Testis (tissue), 5 donors: ENCODE measurements at places on chromosomes 13 and 19.
A peak's percentile ranks its signal among the peaks of the same experiment; 100 is the strongest.

GRCh38 chr19:40507892-40508291 is 41.1 kb downstream of the SPTBN4 start:
- no peak for DNase-seq

- DNase-seq: no peak
Measured at GRCh38 chr13:65166675-65167074, 2063.5 kb downstream of the PCDH9 start.

DNA sequence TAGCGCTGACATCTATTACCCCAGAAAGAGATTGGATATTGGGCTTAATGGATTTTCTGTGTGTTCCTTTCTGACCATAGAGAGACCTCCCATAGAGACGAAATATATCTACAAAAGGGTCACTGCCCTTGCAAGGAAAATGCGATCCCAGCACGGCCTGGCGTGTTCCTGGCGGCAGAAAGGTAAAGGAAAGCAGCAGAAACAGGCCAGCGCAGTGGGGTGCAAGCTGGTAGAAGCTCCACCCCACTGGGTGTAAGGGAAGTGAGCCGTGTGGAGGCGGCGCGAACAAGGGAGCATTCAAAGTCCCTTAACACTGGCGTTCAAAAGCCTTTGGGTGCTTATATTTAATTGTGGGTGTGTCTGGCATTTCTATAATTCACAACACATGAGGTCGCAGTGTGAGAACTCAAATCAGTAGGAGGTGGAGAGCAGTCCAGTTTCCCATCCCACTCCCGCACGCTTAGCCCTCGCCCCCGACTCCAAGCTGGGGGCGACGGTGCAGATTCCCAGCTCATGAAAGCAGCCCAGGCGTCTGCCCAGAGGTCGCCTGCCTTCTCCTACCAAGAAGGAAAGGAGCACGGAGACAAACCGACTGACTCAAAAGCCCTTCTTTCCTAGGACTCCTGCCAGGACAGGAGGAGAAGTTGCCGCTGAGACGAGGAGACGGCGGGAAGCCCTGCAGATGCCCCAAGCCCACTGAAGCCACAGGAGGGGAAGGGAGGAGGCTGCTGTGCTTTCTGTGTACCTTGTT is 478.4 kb downstream of the FOXO1 start:
- DNase-seq: no peak

GRCh38 chr13:21075379-21076249 is 14.2 kb upstream of the LATS2 start:
- peak; percentile 42 for DNase-seq

- DNase-seq: no peak
Measured at GRCh38 chr13:39486758-39487157, 116.2 kb downstream of the LHFPL6 start.

DNA sequence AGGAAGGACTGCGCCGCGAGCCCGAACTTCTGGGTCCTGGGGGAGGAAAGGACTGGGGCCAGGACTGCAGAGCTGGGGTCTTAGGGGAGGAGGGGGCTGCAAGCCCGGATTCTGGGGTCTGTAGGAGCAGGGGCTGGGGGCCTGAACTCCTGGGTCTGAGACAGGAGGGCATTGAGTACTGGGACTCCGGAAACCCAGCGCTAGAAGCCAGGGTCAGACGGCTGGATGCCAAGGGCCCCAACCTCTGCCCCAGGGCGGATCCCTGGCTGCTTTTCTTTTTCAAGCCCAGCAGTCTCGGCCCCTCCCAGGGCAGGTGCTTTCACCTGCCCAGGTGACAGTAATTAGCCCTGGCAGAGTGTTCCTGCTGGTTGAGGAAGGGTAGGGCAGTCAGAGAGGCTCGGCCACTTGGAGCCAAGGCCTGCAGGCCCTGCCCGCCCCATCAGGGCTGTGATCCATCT is 2.3 kb downstream of the MYH14 start:
- no peak for DNase-seq

- DNase-seq: no peak
Measured at GRCh38 chr13:114155926-114156883, 22.9 kb upstream of the CFAP97D2 start.

- DNase-seq: no peak
Measured at GRCh38 chr13:30982506-30982905, 50.0 kb downstream of the TEX26 start.

DNA sequence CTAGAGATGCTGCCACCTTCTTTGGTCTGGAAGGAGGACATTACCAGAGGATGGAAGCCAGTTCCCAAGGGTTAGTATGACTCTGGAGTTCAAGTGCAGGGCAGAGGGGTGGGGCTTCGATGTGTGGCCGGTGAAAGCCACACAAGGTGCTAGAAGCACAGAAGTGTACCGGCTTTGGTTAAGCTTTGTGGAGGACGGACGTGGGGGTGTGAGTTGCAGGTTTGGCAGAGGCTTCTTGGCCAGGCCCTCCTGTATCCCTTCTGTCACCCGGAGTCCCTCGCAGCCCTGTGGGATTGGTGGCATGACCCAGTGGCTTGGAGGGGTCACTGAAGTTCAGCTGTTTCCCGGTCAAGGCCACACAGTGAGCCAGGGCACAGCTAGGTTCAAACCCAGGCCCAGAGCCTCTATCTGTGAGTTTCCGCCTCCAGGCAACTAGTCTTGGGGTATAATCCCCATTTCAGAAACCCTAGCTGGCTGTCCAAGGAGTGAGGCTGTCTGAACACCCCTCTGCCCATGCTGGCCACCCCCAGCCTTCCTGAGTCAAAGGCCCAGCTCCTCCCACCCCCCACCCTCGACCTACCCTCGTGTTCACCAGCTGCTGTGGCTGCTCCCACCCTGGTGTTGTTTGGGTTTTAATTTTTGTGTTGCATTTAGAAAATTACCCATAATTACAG is 4.6 kb upstream of the SSBP4 start:
- no peak for DNase-seq

DNA sequence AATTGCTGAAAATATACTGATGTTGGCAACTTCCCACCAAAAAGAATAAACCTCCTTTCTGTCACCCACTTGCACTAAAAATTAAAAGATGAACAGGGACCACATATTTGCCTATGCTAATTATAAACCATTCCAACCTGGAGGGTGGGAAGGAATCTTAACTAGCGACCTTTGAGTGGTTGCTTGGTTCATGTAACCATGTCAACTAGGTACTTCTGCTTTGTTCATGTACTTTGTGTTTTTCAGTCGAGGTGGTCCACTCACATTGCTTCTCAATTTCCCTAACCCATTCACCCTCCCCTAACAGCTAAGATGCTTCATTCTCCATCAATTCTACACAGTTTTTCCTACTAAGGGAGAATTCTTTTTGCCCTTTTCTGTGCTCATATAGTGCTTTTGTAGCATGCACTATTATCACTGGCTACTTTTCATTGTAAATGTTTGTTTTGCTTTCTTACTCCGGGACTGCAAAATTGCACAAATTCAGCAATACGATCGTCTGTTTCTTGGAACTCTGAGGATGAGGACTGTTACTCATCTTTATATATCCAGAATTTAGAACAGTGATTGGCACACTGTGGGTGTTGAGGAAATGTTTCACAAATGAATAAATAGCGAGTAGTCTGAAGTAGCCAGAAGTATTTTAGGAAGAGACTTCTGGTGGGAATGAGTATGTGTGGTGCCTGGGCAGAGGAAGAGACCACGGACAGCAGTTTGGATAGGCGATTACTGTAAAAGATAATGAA is 187.5 kb downstream of the GPC6 start:
- DNase-seq: no peak

DNA sequence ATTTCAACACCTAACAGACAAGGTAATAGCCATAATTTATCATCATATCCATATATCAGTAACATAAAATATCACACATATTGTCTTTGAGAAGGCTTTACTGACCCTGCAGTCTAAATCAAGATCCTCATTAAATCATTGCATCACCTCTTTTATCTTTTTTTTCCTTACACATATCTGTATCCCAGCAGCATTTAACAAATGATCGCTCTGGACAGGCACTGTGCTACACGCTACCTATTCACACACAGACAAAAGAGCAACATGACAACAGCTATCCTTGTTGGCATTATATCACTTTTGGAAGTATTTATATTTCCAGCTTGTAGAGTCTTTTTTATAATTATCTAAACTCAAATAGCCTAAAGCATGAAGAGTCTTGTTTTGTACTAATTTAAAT is 73.3 kb upstream of the NBEA start:
- DNase-seq: no peak

GRCh38 chr19:42846597-42846996 is 32.9 kb downstream of the PSG1 start:
- DNase-seq: no peak

DNA sequence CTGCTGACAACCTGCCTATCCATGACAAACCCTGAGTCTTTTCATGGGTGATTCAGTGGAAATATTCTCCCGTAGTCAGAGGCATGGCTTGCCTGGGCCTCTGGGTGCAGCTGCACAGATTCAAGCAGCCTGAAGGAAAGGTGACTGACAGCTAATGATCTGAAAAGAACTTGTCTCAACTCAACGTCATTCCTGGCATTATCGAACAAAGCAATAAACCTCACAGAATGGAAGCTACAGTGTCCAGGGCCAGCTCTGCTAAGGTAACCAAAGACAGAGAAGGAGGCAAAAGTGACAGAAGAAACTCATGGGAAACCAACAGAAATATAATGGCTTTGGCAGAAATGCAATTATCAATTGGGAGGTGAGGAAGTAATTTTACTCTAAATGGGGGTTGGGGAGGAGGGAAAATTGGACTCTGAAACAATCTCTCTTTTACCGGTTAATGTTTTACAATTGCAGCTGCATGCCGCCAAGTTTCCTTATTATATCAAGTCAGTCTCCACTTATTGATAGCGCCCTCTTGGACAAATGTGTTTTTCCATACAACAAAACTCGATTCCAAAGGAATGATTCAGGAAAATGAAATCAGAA is 12.9 kb downstream of the STARD13 start:
- no peak for DNase-seq

GRCh38 chr19:768424-768823 is 17.5 kb downstream of the MISP start:
- DNase-seq: no peak
